GM23338 (cell line): ENCODE measurements at places on chromosomes 13 and 19. TPM values are rescaled to one million over a fixed set of nuclear protein-coding genes. Genes with fewer than 3 reads are reported as not detected.

- DNase-seq, result peak; percentile 30
Measured at GRCh38 chr13:114229506-114229905, 5.2 kb upstream of the CDC16 start.

GRCh38 chr19:5993201-5993600 is 15.3 kb upstream of the RANBP3 start:
- no peak for DNase-seq

DNA sequence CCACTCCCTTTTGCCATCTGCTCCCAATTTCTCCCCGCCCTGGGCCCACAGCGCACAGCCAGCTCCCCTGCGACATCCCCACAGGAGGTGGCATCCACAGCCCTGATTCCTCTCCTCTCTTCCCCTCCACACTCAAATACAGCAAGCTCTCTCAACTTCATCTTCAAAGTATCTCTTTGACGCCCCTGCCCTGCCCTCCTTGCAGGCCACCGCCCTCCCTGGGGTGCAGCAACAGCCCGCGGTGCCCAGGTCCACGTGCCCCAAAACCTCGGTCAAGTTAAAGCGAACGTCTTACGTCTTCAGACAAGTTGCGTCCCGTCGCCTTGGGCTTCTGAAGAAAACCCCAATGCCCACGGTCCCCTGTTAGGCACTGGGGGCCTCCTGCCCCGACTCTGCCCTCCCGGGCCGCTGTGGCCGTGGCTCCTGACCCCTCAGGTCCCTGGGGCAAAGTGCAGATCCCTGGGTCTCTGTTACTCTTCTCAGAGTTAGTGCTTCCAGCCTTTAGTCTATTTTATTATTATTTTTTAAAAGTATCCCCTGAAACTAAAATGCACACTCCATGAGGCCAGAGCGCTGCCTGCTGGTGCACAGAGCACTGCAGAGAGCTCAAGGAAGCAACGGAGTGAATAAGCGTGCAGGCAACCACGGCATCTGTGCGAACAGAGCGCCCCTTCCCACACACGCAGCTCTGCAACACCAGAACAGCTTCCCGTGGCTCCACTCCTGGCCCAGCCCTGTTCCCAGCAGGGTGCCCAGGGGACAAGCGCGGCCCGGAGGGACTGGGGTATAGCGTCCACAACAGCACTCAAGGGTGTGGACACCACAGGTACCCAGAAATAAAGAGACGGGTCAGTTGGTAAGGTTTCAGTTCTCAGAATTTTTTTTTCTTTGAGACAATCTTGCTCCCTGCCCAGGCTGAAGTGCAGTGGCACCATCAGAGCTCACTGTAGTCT is 26.4 kb downstream of the IL17D start:
- DNase-seq, result no peak

- DNase-seq, result no peak
Measured at GRCh38 chr13:36907266-36907665, 12.8 kb downstream of the SMAD9 start.

DNA sequence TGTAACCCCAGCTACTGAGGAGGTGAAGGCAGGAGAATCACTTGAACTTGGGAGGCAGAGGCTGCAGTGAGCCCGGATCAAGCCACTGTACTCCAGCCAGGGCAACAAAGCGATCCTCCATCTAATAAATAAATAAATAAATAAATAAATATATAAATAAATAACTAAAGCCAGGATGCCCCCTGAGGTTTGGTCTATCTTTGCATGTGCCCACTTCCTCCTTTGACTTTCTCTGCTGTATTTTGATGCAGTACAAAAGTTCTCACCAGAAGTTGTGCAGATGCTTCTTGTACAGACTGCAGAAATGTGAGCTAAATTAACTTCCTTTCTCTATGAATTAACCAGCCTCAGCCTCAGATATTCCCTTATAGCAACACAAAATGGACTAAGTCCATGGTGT is 6.5 kb upstream of the N4BP2L2 start:
- DNase-seq, result no peak

NCR1 gene
- total RNA-seq, result 0.78 and 2.0 TPM in 2 replicates

SYDE1 gene
- total RNA-seq, result 14.3 and 21.4 TPM in 2 replicates

AZU1 gene
- 0.50 and 1.4 TPM in 2 replicates for total RNA-seq

ZNF99 gene
- 0.03 TPM in 1 of 2 replicates, not detected in the other for total RNA-seq
